ENCODE measurements at places on chromosomes 3 and 15.

DNA sequence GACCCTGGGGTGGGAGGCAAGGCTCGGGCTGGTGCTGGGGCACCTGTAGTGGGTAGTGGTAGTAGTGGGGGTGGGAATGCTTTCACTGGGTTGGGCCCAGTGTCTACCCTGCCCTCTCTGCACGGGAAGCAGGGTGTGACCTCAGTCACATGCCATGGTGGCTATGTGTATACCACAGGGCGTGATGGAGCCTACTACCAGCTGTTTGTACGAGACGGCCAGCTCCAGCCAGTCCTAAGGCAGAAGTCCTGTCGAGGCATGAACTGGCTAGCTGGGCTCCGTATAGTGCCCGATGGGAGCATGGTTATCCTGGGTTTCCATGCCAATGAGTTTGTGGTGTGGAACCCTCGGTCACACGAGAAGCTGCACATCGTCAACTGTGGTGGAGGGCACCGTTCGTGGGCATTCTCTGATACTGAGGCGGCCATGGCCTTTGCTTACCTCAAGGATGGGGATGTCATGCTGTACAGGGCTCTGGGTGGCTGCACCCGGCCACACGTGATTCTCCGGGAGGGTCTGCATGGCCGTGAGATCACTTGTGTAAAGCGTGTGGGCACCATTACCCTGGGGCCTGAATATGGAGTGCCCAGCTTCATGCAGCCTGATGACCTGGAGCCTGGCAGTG is 5.2 kb downstream of the DALRD3 start:
- no peak for DNase-seq

DNA sequence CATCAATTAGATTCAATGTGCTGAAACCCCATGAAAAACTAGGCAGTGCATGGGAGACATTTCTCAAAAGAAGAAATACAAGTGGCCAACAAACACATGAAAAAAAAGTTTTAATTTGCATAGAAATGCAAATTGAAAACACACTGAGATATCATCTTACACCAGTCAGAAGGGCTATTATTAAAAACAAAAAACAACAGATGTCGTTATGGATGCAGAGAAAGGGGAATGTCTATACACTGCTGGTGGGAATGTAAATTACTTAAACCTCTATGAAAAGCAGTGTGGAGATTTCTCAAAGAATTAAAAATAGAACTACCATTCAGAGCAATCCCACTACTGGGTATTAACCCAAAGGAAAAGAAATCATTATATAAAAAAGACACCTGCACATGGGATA is 98.7 kb downstream of the CCNL1 start:
- DNase-seq = no peak

- no peak for DNase-seq
These were observed 688.6 kb upstream of the ZNF385D start for GRCh38 chr3:22439626-22440025.

DNA sequence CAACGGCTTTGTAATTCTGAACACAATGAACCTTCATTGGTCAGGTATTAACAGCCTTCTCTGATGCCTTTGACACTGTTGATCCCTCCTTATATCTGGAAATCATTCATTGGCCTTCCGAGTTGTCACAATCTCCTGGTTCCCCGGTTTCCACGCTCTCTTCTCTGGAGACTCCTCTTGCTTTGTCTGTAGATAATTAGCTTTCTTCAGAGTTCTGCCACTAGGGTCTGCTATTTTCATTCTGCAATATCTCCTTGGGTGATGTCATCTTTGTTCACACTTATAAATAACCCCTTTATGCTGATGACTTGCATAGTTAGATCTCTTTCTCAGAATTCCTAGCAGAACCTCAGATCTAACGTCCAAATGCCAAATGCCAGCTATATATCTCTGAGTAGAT is 583.8 kb upstream of the ZNF717 start:
- DNase-seq = peak; percentile 44

DNA sequence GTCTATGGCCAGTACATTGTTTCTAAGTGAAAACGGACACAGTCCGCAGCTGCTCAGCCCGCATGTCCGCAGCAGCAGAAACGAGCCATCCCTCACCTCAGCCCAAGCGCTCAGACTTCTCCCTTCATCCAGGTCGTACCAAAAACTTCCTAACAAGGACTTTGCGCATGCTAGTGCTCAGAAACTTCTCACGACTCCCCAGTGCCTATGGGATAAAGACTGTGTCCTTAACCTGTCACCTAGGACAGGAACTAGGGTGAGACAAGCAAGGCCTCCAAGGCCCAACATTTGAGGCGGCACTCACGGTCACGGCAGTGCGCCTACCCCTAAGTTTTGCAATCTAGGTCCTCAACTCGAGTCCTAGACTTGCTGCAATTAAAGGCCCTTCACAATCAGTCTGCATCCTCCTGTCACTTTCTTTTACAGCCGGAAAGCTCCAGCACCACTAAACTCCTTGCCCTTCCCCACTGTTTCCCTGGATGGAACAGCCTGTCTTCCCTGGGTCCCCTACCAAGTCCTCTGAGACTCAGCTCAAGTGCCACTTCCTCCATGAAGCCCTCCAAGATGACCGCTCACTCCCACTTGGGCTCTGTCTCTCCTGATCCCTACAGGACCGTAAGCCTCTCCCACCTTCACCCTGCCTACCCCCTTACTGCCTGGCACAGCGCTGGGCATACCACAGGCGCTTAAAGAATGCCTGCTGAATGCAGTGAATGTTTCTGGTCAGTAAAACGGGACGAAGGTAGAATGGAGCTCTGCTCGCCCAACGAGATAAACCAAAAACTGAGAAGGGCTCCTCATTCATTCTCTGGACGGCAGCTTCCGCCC is 1.2 kb downstream of the CLN6 start:
- DNase-seq = peak; percentile 26

- DNase-seq = no peak
These were observed 2.3 kb downstream of the C3orf70 start for GRCh38 chr3:185150561-185150960.

- no peak for DNase-seq
These were observed 831.7 kb downstream of the CADM2 start for GRCh38 chr3:85790445-85791030.

DNA sequence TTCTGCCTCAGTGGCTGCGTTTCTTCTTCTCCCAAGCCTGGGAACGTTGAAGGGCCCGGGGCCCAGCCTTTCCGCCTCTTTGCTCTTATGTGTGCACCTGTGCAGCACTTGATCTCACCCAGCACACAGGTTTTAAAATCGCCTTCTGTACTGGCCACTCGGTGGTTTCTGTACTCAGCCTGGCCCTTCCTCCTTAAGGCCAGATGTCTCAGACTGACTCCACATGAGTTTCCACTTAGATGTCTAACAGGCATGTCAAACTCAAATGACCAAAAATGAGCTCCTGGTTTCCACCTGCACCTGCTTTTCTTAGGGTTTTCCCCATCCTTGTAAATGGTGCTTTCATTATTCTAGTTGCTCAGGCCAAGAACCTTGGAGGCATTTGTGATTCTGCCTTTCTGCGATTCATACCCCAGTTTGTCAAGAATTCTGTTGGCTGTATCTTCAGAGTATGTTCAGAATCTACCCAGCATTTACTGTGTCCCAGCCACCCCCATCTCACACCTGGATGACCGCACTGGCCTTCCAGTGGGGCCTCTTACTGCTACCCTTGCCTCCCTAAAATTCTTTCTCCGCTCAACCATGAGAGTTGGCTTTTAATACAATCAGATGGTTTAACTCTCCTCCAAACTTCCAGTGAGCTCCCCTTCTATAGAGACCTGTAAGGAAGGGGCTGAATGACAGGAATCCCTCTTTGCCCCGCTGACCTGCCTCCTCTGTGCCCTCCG is 2.2 kb upstream of the TRAK1 start:
- no peak for DNase-seq

GRCh38 chr15:39631357-39631756 is 50.5 kb downstream of the THBS1 start:
- DNase-seq = no peak

DNA sequence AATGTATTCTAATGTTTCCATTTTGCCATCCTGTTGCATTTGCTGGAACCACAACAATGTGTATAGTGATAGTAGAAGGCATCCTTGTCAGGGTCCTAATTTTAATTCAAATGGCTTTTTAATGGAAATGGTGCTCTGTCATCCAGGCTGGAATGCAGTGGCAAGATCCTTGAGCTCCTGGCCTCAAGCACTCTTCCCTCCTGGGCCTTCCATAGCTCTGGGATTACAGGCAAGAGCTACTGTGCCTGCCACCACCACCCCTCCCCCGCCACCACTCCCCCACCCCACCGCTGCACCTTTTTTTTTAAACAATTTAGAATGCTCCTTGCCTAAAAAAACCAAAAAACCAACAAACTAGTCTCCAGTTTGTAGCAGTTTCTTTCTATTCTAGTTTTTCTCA is 15.2 kb upstream of the IQCF6 start:
- no peak for DNase-seq

GRCh38 chr3:107085261-107085660 is 292.0 kb upstream of the CCDC54 start:
- no peak for DNase-seq

DNA sequence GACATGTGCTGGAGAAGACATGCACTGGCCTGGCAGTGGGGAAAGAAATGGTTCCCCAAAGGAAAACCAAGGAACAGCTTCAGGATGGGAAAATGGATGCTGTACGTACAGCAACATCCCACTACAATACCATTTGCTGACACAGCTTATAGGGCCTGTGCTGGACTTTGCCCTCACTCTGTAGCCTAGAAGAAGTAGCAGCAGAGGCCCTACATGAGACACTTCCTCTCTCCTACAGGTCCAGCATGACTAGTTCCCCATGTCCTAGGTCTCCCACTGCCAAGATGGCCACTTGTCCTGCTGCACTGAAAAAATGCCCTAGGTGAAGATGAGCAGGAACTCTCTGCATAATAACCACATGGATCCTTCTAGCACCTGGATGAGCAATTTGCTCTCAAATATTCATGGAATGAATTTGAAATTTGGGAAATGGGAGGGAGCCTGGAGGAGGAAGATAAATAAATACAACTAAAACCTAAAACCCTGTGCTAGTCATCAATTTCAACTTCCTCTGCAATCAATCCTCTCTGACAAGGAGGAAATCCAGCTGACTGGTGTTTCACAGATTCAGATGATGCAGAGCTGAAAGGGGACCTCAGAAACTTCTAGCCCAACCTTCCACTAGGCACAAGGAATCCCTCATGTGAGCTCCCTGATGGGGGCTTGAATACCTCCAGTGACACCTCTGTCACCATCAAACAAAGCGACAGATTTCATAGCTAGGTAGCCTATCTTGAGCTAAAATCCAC is 514.3 kb upstream of the PPP2R3A start:
- no peak for DNase-seq

- DNase-seq = no peak
These were observed 130.8 kb downstream of the CPNE4 start for GRCh38 chr3:131903988-131904415.

DNA sequence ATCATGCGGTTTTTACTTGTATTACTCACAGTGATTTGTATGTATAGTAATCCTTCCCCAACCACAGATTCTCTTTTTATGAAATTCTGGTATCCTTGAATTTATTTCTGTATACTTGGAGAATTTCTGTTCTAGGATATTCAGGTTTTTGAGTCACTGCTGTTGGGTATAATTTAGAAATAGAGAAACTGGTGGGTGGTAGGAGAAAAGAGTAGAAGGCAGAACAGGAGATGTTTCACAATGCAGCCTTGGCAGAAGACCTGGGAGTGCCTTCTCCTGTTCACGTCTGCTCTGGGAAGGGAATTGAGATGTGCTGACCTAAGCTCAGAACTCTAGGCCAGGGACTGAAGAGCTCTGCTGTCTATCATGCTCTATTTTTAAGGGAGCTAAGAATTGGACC is 193.6 kb downstream of the EPHB1 start:
- no peak for DNase-seq

GRCh38 chr3:59049671-59050331 is at the start of gene CFAP20DC:
Gene CFAP20DC, minus strand, starts transcription at chr3:59050025. Its CDS starts 394 bp downstream, at chr3:59049631.
- peak; percentile 94 for DNase-seq

- no peak for DNase-seq
These were observed 128.3 kb upstream of the BHLHE40 start for GRCh38 chr3:4850928-4851265.

DNA sequence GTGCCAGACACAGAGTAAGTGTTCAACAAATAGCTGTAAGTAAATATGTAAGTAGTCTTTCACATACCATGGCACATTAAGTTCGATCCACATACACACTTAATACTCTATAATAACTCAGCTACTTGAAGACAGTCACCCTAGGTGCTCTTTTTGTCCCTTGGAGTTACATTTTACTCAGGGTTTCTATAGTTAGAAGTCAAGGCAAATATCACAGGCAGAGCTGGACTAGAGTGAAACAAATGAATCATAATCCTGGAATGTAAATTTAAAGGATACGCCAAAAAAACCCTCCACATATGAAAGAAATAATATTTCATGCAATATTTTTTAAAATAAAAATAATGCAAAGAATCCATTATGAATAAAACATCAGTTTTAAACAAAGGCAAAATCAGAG is 461.8 kb downstream of the MAGI1 start:
- no peak for DNase-seq
